Progenitor cell of endocrine pancreas (in vitro differentiated cells): ENCODE measurements at places on chromosomes 12 and 14.
A peak's percentile ranks its signal among the peaks of the same experiment; 100 is the strongest.

DNA sequence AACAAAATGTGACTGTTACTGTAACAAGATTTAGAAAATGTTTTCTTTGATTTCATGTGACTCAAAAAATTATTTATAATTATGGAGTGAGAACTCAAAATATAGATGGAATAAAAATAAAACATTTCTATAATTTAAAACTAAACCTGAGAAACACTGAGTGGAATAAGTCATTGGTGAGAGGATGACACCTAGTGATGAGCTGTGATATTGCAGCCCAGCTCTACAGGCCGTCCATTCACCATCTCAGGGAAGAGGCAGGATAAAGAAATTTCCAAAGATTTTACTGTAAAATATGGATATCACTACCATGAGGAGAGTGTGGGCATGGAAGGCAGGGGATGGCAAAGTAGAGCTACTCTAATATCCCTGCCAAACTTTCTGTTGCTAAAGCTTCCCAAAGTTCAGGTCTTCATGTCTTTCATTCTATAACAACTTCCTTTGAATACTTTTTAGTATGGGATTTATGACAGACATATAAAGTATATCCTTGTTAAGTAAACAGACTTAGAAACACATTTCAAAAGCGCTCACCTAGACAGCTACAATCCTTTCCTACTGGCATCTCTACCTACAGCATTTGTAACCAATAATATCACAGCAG lies 308.0 kb downstream of the ITPR2 start:
- H3K36me3 ChIP-seq = peaks cover 9% of the 10 kb centered on the region
- H3K27ac ChIP-seq = no peak overlapping the region
- H3K27me3 ChIP-seq = no peaks in the 10 kb centered on the region
- no peak for DNase-seq

GRCh38 chr12:65567820-65568219 lies 256.5 kb upstream of the HMGA2 start:
- peaks cover 5% of the 10 kb centered on the region for H3K4me1 ChIP-seq
- no peak overlapping the region for H3K27ac ChIP-seq
- H3K4me3 ChIP-seq = no peak overlapping the region
- no peak for DNase-seq

DNA sequence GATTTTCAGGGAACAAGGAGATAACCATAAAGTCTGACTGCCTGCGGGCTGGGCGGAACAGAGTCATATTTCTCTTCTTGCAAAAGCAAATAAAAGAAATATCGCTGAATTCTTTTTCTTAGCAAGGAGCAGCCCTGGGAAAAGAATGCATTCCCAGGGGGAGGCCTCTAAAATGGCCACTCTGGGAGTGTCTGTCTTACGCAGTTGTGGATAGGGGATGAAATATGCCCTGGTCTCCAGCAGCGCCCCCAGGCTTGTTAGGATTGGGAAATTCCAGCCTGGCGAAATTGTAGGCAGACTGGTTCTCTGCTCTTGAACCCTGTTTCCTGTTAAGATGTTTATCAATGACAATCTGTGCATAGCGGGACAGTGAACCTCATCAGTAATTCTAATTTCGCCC lies 40.5 kb downstream of the PCNX1 start:
- peaks cover 64% of the 10 kb centered on the region for H3K36me3 ChIP-seq
- H3K4me3 ChIP-seq = no peak overlapping the region
- no peak for DNase-seq

DNA sequence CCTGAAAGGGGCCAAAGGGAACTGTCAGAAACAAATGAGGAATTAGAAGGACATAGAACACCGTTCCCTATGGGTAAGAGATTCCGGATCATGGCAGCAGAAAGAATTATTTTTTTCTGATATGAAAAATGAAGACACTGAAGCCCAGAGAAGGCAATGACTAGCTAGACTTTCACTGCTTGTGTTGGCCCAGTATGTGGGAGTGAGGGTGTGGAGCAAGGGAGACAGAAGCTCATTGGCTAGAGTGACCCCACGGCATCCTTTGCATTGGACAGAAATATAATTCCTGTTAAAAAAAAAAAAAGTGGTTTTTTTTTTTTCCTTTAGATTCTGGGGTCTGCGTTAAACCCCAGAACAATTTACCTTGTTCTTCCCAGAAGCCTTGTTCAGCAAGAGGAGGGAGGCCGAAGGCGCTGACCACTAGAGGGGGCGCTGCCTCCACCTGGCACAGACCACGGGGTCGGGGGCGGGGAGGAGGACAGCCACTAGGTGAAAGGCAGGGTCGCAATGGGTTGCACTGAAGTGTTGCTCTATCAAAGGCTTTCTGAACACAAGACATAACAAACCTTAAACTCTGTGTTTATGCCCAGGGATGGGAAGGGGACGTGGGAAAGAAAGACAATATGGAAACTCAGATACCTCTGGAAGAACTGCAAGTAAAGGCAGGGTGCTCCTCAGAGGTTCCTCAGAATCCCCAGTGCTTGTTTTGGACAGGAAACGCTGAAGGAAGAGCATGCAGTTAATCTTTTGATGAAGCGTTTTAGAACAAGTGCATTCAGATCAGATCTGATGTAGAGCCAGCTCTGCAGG lies 156.8 kb downstream of the KCNA5 start:
- peaks cover 27% of the 10 kb centered on the region for H3K4me1 ChIP-seq
- H3K36me3 ChIP-seq = no peaks in the 10 kb centered on the region

- DNase-seq = no peak
- H3K36me3 ChIP-seq = no peaks in the 10 kb centered on the region
- H3K27ac ChIP-seq = no peak overlapping the region
- H3K4me1 ChIP-seq = peaks cover 23% of the 10 kb centered on the region
Observed at GRCh38 chr12:109612975-109613502, 39.4 kb downstream of the MVK start.

DNA sequence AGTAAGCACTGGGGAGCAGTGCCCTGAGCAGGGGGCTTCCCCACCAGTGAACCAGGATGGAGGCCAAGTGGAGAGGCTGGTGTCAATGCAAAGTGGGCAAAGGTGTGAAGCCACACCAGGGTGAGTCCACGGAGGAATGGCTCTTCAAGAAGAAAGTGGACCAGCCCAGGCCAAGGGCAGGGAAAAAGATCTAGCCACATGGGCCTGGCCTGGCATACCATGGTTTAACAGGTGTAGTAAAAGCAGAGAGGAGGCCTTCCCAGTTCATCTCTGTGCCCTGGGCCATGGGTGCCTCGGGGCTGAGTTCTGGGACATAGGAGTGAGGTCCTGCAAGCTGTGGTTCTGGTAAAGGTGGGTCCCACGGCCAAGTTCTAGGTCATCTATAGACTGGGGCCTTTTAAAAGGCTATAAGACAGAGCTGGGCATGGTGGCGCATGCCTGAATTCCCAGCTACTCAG lies 153.4 kb downstream of the DPF3 start:
- H3K4me1 ChIP-seq = no peaks in the 10 kb centered on the region
- H3K4me3 ChIP-seq = no peak overlapping the region
- no peaks in the 10 kb centered on the region for H3K36me3 ChIP-seq
- no peak for DNase-seq
- no peak overlapping the region for H3K27ac ChIP-seq
- H3K27me3 ChIP-seq = peaks cover 2% of the 10 kb centered on the region

GRCh38 chr14:98955741-98956070 lies 316.3 kb downstream of the BCL11B start:
- H3K36me3 ChIP-seq = no peaks in the 10 kb centered on the region
- H3K4me3 ChIP-seq = no peak overlapping the region
- H3K4me1 ChIP-seq = peaks cover 17% of the 10 kb centered on the region
- DNase-seq = no peak

GRCh38 chr14:91413547-91414474 lies 3.8 kb downstream of the CCDC88C start:
- peaks cover 11% of the 10 kb centered on the region for H3K36me3 ChIP-seq
- peak; percentile 62 for DNase-seq
- H3K4me3 ChIP-seq = peak overlapping the region; percentile 49
- peaks cover 47% of the 10 kb centered on the region for H3K4me1 ChIP-seq

DNA sequence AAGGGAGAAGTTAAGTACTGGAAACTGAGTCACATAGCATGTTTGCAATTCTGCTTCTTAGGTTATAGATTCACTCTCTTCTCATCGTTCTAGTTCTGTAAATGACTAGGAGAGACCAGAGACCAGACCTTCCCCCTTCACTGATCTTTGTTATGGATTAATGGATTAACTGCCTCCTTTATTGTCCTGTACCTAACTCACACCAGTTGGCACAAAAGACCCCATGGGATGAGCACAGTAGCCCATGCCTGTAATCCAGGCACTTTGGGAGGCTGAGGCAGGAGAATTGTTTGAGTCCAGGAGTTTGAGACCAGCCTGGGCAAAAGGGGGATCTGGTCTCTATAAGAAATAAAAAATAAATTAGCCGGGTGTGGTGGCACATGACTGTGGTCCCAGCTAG lies 20.8 kb downstream of the BCAT1 start:
- DNase-seq = no peak
- H3K27ac ChIP-seq = no peak overlapping the region
- no peaks in the 10 kb centered on the region for H3K27me3 ChIP-seq
- H3K4me1 ChIP-seq = no peaks in the 10 kb centered on the region
- H3K36me3 ChIP-seq = peaks cover 16% of the 10 kb centered on the region

DNA sequence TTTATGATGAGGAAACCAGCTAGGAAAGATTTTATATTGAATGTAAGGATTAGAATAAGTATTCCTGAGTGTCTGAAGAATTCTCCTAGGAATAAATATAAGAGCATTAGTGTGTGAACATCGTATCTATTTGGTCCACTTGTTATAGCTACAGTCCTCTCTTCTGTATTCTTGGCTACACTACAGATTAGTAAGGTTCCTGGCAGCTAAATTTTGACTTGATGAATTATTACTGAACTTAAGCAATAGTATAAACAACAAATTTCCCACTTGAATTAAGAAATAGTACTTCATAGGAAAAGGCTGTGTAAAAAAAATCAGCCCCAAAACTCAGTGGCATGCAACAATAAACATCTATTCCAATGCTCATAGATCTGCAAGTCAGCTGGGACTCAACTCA lies 138.4 kb upstream of the G2E3 start:
- no peak overlapping the region for H3K27ac ChIP-seq
- DNase-seq = no peak
- peaks cover 10% of the 10 kb centered on the region for H3K4me1 ChIP-seq
- no peaks in the 10 kb centered on the region for H3K27me3 ChIP-seq

GRCh38 chr14:75711796-75712211 lies 50.8 kb downstream of the TTLL5 start:
- no peaks in the 10 kb centered on the region for H3K36me3 ChIP-seq
- no peaks in the 10 kb centered on the region for H3K27me3 ChIP-seq
- peak overlapping the region; percentile 3 for H3K4me3 ChIP-seq
- peak; percentile 13 for DNase-seq
- H3K4me1 ChIP-seq = peaks cover 19% of the 10 kb centered on the region

GRCh38 chr12:42372154-42372791 lies 46.3 kb downstream of the PPHLN1 start:
- no peak overlapping the region for H3K27ac ChIP-seq
- no peaks in the 10 kb centered on the region for H3K4me1 ChIP-seq
- H3K4me3 ChIP-seq = no peak overlapping the region
- H3K27me3 ChIP-seq = no peaks in the 10 kb centered on the region
- peaks cover 19% of the 10 kb centered on the region for H3K36me3 ChIP-seq

GRCh38 chr14:37746140-37746832 lies 150.9 kb downstream of the TTC6 start:
- DNase-seq = no peak
- H3K36me3 ChIP-seq = peaks cover 4% of the 10 kb centered on the region
- no peak overlapping the region for H3K4me3 ChIP-seq

- no peak overlapping the region for H3K4me3 ChIP-seq
- H3K36me3 ChIP-seq = peaks cover 5% of the 10 kb centered on the region
- peak; percentile 7 for DNase-seq
- H3K4me1 ChIP-seq = no peaks in the 10 kb centered on the region
Observed at GRCh38 chr12:34406996-34407300, 384.7 kb downstream of the ALG10 start.

DNA sequence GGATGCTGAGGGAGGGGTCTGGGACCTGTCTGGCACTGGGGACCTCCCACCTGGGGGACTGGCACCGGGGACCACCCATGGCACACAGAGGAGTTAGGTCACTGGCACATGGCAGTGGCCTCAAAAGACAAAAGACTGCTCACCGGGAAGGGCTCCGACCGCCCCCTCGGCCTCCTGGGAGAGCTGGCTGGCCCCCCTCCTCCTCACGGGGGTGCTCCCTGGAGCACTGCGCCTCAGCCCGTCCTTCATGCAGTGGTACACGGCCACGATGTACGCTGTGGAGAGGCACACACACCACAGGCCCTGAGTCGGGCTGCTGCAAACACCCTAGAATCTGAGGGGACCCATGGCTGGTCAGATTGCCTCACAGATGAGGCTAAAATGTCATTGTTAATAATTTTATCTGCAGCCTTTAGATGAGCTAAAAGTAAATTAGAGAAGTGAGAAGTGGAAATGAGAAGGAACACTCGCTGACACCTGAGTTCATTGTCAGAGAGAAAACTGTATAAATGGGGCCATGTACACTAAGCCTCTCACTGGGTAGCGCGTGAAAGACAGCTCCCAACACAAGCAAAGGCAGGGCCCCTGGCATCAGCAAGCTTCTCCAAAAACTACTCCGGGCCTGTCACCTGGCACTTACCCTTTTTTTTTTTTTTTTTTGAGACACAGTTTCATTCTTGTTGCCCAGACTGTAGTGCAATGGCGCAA lies 14.1 kb downstream of the P2RX2 start:
- peaks cover 57% of the 10 kb centered on the region for H3K36me3 ChIP-seq
- H3K27ac ChIP-seq = no peak overlapping the region
- H3K27me3 ChIP-seq = no peaks in the 10 kb centered on the region
- no peak overlapping the region for H3K4me3 ChIP-seq
- H3K4me1 ChIP-seq = peaks cover 4% of the 10 kb centered on the region

DNA sequence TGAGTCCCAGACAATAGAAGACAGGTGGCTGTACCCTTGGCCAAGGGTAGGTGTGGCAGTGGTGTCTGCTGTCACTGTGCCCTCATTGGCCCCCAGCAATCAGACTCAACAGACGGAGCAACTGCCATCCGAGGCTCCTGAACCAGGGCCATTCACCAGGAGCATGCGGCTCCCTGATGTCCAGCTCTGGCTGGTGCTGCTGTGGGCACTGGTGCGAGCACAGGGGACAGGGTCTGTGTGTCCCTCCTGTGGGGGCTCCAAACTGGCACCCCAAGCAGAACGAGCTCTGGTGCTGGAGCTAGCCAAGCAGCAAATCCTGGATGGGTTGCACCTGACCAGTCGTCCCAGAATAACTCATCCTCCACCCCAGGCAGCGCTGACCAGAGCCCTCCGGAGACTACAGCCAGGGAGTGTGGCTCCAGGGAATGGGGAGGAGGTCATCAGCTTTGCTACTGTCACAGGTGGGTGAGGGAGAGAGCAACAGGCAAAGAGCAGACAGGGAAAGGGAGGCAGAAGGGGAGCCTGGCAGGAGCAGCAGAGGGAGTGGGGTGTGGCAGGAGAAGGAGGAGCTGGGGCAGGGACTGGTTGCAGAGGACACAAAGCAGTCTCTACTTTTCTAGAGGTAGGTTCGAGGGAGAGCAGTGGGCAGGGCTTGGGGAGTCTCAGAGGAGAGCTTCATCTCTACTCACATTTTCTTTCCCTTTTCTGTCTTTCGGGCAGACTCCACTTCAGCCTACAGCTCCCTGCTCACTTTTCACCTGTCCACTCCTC lies 452 bp downstream of the INHBE start:
- no peak overlapping the region for H3K27ac ChIP-seq
- H3K4me3 ChIP-seq = no peak overlapping the region
- H3K4me1 ChIP-seq = peaks cover 16% of the 10 kb centered on the region
- H3K27me3 ChIP-seq = peaks cover 30% of the 10 kb centered on the region
- DNase-seq = no peak
